ENCODE measurements at places on chromosomes 12 and 14.

- DNase-seq = no peak
- H3K36me3 ChIP-seq = peaks cover 16% of the 10 kb centered on the region
- H3K4me3 ChIP-seq = no peak overlapping the region
- H3K27me3 ChIP-seq = no peaks in the 10 kb centered on the region
- peaks cover 10% of the 10 kb centered on the region for H3K4me1 ChIP-seq
Observed at GRCh38 chr14:52467515-52468266, 84.6 kb downstream of the TXNDC16 start.

GRCh38 chr12:91817517-91817916 is 328.1 kb downstream of the BTG1 start:
- peaks cover 13% of the 10 kb centered on the region for H3K4me1 ChIP-seq
- no peak overlapping the region for H3K4me3 ChIP-seq

GRCh38 chr14:89366864-89367778 is 49.9 kb downstream of the FOXN3 start:
- H3K36me3 ChIP-seq = peaks cover 42% of the 10 kb centered on the region
- no peak for DNase-seq
- no peak overlapping the region for H3K4me3 ChIP-seq
- H3K27me3 ChIP-seq = no peaks in the 10 kb centered on the region

DNA sequence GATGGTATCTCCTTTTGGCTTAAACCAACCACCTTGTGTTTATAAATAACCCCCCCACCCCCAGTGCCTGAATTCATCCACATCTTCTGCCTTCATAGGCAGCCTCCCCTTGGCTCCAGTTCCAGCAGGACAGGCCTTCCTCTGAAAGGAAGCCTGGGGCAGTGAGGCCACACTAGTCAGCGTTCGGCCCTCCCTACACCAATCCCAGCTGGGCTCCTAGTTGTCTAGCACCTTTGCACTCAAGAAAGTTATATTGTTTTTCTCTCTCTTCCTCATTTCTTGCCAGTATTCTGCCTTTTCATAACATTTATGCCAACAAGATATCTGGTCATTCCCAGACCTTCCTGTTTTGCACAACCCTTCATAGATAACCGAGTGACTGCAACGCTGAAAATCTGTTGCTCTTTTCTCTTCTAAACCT is 73.1 kb upstream of the ACTN1 start:
- H3K27me3 ChIP-seq = no peaks in the 10 kb centered on the region
- H3K4me3 ChIP-seq = no peak overlapping the region
- peaks cover 47% of the 10 kb centered on the region for H3K36me3 ChIP-seq
- H3K27ac ChIP-seq = peak overlapping the region; percentile 16
- H3K4me1 ChIP-seq = peaks cover 18% of the 10 kb centered on the region

GRCh38 chr14:50335389-50335788 is 23.3 kb downstream of the DMAC2L start:
- no peaks in the 10 kb centered on the region for H3K27me3 ChIP-seq
- H3K4me3 ChIP-seq = no peak overlapping the region
- H3K4me1 ChIP-seq = peaks cover 17% of the 10 kb centered on the region
- no peak overlapping the region for H3K27ac ChIP-seq

GRCh38 chr12:123952037-123952436 is 20.6 kb downstream of the CCDC92 start:
- H3K4me3 ChIP-seq = no peak overlapping the region
- no peak overlapping the region for H3K27ac ChIP-seq
- no peaks in the 10 kb centered on the region for H3K4me1 ChIP-seq
- no peaks in the 10 kb centered on the region for H3K27me3 ChIP-seq
- no peaks in the 10 kb centered on the region for H3K36me3 ChIP-seq

DNA sequence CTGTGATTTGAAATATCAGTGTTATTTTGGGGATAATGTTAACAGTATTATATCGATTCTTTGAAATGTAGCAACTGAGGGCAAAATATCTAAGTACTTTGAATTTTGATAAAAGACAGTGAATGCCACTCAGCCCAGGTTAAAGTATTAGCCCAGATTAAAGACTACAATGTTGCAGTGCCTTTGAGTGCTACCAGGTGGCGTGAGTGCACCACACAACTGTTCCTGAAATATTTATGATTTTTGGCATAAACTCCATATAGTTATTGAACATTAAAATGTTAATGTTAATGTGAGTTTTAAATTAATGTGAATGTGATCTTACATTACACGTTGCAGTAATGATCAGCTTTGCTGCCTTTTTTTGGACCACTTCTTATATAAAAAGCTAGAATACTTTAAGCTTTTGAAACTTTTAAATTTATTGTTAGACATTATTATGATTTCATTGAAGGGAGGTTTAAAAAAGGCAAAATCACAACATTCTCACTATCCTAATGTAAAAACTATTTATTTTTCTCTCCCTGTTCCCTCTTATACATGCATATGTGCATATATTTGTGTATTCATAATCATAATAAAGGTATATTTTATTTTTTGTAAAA is 22.5 kb downstream of the MRPS35 start:
- DNase-seq = peak; percentile 45
- H3K27ac ChIP-seq = no peak overlapping the region
- H3K27me3 ChIP-seq = no peaks in the 10 kb centered on the region
- no peaks in the 10 kb centered on the region for H3K4me1 ChIP-seq

- no peak overlapping the region for H3K4me3 ChIP-seq
- no peak overlapping the region for H3K27ac ChIP-seq
- no peaks in the 10 kb centered on the region for H3K36me3 ChIP-seq
- DNase-seq = no peak
- H3K4me1 ChIP-seq = peaks cover 17% of the 10 kb centered on the region
Observed at GRCh38 chr12:10241727-10242126, 29.1 kb downstream of the GABARAPL1 start.

- no peak overlapping the region for H3K27ac ChIP-seq
- H3K27me3 ChIP-seq = no peaks in the 10 kb centered on the region
- peaks cover 28% of the 10 kb centered on the region for H3K4me1 ChIP-seq
- DNase-seq = no peak
Observed at GRCh38 chr12:4054630-4055029, 181.4 kb upstream of the PARP11 start.

DNA sequence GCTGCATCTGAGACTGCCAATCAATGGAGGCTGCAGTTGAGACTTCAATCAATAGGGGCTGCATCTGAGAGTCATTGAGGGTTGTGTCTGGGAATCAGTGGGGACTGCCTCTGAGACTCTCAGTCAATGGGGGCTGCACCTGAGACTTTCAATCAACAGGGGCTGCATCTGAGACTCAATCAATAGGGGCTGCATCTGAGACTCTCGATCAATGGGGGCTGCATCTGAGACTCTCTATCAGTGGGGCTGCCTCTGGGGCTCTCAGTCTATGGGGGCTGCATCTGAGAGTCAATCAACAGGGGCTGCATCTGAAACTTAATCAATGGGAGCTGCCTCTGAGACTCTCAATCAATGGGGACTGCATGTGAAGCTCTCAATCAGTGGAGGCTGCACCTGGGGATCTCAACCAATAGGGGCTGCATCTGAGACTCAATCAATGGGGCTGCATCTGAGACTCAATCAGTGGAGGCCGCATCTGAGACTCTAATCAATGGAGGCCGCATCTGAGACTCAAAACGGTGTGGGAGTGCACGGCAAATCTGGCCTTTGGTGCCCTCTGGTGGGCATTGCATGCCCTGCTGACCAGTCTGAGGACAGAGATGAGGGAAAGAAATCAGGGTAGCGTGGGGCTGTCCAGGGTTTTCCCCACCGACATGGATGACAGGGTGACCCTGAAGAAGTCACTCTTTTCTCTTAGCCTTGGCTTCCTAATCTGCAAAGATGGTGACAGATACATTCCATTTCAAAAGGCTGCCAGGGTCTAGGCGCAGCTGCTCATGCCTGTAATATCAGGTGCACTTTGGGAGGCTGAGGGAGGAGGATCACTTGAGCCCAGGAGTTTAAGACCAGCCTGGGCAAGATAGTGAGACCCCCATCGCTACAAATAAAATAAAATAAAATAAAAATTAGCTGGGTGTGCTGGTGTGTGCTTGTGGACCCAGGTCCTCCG is 41.3 kb upstream of the EIF5 start:
- no peak overlapping the region for H3K4me3 ChIP-seq
- no peaks in the 10 kb centered on the region for H3K36me3 ChIP-seq
- peaks cover 19% of the 10 kb centered on the region for H3K27me3 ChIP-seq
- peak; percentile 84 for DNase-seq
- H3K4me1 ChIP-seq = peaks cover 2% of the 10 kb centered on the region
- H3K27ac ChIP-seq = no peak overlapping the region

- H3K36me3 ChIP-seq = peaks cover 94% of the 10 kb centered on the region
- peak overlapping the region; percentile 84 for H3K27ac ChIP-seq
- H3K4me1 ChIP-seq = peaks cover 83% of the 10 kb centered on the region
- no peaks in the 10 kb centered on the region for H3K27me3 ChIP-seq
Observed at GRCh38 chr12:47889040-47889439, 15.8 kb downstream of the VDR start.

- no peak overlapping the region for H3K27ac ChIP-seq
- H3K4me1 ChIP-seq = no peaks in the 10 kb centered on the region
- H3K27me3 ChIP-seq = no peaks in the 10 kb centered on the region
- no peak overlapping the region for H3K4me3 ChIP-seq
- DNase-seq = no peak
Observed at GRCh38 chr12:78060186-78060585, 229.5 kb downstream of the NAV3 start.

DNA sequence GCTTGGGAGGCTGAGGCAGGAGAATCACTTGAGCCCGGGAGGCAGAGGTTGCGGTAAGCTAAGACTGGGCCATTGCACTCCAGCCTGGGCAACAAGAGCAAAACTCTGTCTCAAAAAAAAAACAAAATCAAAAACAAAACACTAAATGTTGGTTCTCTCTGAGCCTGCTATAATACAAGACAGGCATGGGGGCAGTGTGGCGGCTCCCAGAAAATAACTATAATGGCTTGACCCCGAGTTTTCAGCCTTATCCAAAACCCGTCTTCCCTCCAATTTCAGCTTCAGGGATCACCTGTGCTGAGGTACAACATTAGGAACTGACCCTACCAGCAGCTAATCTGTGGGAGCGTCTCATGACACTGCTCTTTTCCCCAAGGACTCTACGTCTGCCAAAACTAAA is 862 bp downstream of the SLC7A7 start:
- H3K36me3 ChIP-seq = no peaks in the 10 kb centered on the region
- no peaks in the 10 kb centered on the region for H3K27me3 ChIP-seq
- H3K4me1 ChIP-seq = peaks cover 14% of the 10 kb centered on the region
- H3K27ac ChIP-seq = no peak overlapping the region
- no peak for DNase-seq

- H3K27ac ChIP-seq = no peak overlapping the region
- H3K36me3 ChIP-seq = no peaks in the 10 kb centered on the region
- no peaks in the 10 kb centered on the region for H3K27me3 ChIP-seq
Observed at GRCh38 chr14:23523229-23524016, 28.1 kb downstream of the ZFHX2 start.

DNA sequence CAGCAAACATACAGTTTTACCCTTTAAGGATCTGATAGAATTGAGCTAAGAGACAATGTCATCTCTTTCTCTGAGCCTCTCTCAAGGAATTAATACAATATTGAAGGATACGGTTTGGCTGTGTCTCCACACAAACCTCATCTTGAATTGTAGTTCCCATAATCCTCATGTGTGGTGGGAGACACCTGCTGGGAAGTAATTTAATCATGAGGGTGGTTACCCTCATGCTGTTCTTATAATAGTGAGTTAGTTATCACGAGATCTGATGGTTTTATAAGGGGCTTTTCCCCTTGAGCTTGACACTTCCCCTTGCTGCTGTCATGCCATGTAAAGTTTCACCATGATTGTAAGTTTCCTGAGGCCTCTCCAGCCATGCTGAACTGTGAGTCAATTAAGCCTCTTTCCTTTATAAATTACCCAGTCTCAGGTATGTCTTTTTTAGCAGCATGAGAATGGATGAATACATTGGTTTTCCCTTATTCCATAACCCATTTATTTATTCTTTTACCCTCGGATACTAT is 47.6 kb downstream of the TMEM30B start:
- peaks cover 47% of the 10 kb centered on the region for H3K27me3 ChIP-seq
- H3K4me1 ChIP-seq = peaks cover 5% of the 10 kb centered on the region
- H3K27ac ChIP-seq = no peak overlapping the region
- DNase-seq = no peak
- no peak overlapping the region for H3K4me3 ChIP-seq
- H3K36me3 ChIP-seq = no peaks in the 10 kb centered on the region

- no peaks in the 10 kb centered on the region for H3K36me3 ChIP-seq
- no peak overlapping the region for H3K4me3 ChIP-seq
- DNase-seq = no peak
- no peak overlapping the region for H3K27ac ChIP-seq
- H3K27me3 ChIP-seq = peaks cover 5% of the 10 kb centered on the region
Observed at GRCh38 chr14:54147758-54148157, 191.1 kb upstream of the BMP4 start.

DNA sequence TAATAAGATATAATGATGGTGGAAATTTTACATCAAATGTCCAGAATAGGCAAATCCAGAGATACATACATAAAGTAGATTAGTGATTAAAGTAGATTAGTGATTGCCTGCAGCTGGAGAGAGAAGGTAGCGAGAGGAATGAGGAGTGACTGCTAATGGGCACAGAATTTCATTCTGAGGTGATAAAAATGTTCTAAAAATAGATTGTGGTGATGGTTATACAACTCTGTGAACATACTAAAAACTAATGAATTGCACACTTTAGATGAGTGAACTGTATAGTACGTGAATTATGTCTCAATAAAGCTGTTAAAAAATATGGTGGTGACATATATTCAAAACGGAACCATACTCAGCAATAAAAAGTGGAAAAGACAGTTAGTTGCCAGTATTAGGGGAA is 41.7 kb downstream of the PPP2R5E start:
- H3K36me3 ChIP-seq = peaks cover 37% of the 10 kb centered on the region
- DNase-seq = no peak
- peaks cover 39% of the 10 kb centered on the region for H3K4me1 ChIP-seq

Measured in activated T-cell treated with anti-CD3 and anti-CD28 coated beads, Interleukin-2, amount 50 U/mL, for 24 hours (primary cell).